ENCODE measurements at places on chromosomes 13 and 19. TPM values are rescaled to one million over a fixed set of nuclear protein-coding genes. Genes with fewer than 3 reads are reported as not detected.

DNA sequence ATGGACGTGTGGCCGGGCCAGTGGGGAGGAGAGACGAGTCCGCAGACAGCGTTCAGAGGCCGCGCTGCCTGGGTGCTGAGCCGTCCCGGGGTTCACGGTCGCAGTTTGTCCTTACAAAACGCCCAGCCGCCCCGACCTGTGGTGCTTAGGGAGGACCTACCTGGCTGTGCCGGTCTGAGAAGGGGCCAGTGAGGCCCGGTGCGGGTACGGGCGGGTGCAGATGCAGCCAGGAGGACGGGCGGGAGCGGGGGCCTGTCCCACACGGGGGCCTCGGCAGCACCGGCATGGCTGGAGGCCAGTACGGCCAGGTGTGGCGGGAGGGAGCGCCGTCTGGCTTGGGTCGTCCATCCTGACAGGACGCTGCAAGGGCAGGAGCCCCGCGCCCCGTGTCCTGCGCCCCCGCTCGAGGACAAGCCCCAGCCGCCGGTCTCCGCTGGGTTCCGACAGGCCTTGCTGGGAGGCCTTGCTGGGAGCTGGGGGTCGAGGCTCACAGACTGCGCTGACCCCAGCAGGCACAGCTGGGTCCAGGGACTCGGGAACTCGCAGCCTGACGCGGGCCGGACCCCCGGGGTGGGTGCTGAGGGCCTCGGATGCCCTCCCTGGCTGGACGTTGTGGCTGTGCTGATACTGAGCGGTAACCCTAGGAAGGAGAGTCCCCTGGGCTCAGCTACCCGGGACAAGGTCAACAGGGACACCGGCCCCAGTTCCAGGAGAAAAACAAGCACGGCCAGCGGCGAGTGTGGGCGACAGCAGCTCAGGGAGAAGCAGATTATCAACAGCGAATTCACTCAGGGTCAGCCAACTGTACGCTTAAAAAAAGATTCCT, 5.3 kb upstream of the PROZ start:
- DNase-seq, result peak; percentile 67

- DNase-seq, result no peak
These were observed 11.4 kb downstream of the ZNF254 start for GRCh38 chr19:24098359-24098758.

GRCh38 chr19:16040642-16041041, 35.7 kb upstream of the TPM4 start:
- no peak for DNase-seq

- DNase-seq, result no peak
These were observed 435 bp upstream of the OBI1 start for GRCh38 chr13:78659450-78659730.

- DNase-seq, result no peak
These were observed 4.4 kb upstream of the ELL start for GRCh38 chr19:18526316-18526715.

- no peak for DNase-seq
These were observed 102.0 kb downstream of the CACNA1A start for GRCh38 chr19:13404236-13404635.

DNA sequence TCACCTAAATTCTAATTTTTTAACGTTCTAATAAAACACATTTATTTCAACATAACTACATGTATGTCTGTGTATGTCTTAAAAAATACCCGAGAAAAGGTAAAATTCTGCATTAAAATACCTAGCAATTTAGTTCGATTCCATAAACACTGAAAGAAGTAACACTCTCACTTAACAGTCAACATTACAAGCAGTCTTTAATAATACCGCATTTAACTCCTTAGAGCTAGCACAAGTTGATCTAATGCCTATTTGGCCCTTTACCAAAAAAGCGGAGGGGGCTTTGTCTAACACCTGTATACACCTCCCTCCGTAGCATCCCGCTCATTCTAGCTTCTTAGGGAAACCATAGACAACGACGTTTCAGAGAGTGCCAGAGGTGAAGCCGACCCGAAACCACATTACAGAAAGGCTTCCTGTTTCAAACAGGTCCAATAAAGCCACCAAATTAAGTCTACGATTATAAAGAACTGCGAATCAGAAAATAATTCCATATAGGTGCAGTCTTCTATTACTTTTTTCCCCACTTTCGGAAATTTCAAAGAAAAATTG, 1.2 kb downstream of the SPART start:
- DNase-seq, result peak; percentile 46

GRCh38 chr13:33763021-33763420, 54.9 kb upstream of the RFC3 start:
- DNase-seq, result no peak

- DNase-seq, result peak; percentile 26
These were observed 32.5 kb downstream of the MCF2L start for GRCh38 chr13:113001241-113002140.

DNA sequence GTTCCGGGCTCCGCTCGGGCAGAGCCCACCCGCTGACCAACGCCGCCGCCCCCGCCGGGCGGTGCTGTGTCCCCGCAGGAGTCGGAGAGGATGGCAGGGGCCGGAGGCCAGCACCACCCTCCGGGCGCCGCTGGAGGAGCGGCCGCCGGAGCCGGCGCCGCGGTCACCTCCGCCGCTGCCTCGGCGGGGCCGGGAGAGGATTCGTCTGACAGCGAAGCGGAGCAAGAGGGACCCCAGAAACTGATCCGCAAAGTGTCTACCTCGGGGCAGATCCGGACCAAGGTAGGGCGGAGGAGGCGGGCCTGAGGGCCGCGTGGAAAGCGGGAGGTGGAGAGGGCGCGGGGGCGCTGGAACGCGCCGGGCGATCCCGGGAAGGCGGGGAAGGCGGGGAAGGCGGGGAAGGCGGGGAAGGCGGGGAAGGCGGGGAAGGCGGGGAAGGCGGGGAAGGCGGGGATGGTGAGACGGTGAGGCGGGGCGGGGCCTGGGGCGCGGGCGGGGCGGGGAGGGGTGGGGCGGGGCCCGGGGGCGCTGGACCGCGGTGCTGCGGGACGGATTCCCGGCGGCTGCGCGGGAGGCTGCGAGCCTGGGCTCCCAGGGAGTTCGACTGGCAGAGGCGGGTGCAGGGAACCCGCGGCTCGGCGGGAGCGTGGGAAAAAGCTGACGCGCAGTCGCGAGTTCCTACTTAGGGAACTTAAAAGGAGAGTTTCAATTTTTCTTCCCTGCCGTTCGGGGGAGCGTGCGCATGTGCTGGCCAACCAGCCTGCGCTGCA, 421 bp downstream of the DGKH start:
- peak; percentile 85 for DNase-seq

DNA sequence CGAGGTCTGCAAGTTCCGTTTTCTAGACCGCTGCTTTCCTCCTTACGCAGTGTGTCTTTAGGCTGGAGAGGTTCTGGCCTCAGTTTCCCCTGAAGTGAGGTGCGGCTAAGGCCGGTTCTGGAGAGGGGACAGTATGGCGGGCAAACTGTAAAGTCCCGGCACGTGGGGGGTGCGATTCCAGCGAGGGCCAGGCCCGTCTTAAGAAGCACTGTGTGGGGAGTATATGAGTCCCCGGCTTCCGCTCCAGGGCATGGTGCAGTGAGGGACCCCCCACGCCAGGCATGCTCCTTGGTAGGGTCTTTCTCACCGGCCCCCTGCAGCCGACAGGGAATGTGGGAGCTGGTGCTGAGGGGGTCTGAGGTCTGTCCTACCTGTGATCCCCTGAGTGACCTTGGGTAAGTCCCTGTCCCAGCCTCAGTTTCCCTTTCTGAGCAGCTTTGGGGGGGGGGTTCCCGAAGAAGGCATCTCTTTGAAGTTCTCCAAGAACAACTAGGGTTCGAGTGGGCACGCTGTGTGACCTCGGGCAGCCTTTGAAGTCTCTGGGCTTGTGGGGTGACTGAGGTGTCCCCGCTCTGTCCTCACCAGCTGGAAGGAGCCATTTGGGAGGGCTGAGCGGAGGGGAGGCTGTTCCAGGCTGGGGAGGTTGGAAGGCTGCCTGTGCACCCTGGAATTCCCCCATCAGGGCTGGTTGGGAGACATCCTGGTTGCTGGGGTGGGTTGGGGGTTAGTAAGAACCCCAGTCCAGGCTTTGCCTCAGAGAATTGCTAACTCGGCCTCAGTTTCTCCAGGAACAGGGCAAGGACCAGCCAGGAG, 1.5 kb downstream of the NFIC start:
- no peak for DNase-seq

DNA sequence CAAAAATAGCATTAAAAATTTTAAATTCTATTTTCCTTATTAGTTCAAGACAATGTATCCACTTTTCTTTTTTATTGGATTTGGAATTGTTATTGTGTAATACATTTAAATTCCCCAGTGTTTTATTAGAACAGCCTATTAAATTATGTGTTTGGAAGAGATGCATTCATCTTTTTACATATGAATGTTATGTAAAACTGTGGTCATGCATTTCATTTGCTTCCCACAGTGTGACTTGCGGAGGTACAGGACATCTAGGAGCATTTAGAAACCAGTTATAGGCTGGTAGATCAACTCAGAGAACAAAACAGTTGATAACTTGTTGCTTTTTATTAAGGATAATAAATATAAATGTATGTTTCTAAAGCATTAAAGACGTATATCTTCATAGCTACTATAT, 335.5 kb upstream of the TMTC4 start:
- DNase-seq, result no peak

DNA sequence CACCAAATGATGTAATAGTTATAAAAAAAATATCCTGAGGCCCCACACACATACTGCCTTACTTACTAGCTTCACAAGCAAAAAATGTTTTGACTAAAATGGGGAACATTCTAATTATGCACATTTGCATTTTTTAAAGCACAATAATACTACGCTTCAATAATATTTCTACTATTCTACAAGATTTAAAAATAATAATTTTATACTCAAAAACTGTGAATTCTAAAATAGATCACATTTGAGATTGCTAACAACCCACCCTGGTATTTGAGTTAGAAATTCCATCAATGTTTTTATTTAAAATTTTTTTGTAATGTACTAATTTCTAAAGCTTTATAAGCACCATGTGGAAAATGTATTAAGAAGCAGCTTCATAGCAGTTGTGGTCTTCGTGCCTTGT, 24.2 kb downstream of the CCDC169 start:
- DNase-seq, result no peak

GRCh38 chr19:45578861-45579260, 5.7 kb downstream of the OPA3 start:
- DNase-seq, result peak; percentile 36

GRCh38 chr13:56102641-56103040, 1038.1 kb upstream of the PRR20A start:
- DNase-seq, result no peak

DNA sequence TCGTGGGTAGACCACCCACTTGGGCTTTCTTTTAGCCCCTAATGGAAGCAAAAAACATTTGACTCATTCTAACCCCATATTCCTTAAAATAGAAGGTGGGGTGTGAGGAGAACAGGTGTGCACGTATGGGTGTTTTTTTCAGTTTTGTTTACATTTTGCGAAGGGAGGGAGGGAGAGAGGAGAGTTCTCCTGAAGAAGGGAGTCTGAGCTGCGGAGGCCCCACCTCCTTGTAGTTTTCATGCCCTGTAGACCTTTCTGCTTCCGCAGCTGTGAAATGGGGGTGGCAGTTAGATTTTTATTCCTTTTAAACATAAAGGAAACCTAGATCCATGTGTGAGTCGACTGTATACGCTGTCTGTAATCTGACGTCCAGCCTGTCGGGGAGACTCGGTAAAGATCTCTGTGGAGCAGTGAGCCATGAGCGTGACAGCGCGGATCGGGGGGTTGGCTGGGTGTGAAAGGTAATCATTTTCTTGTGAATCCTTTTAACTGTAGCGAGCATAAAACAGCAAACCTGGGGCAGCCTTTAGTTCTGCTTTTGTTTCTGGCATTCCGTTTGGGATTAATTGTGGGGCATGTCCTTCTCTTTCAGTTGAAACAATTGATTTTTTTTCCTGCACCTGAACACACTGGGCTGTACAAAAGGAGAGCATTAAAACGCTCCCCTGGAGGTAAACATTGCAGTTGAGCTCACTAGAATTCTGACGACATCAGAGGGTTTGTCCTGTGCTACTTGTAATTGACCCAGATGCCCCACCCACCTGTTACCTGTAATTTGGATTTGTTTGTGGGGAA, 2.3 kb downstream of the UPF1 start:
- DNase-seq, result no peak

DNA sequence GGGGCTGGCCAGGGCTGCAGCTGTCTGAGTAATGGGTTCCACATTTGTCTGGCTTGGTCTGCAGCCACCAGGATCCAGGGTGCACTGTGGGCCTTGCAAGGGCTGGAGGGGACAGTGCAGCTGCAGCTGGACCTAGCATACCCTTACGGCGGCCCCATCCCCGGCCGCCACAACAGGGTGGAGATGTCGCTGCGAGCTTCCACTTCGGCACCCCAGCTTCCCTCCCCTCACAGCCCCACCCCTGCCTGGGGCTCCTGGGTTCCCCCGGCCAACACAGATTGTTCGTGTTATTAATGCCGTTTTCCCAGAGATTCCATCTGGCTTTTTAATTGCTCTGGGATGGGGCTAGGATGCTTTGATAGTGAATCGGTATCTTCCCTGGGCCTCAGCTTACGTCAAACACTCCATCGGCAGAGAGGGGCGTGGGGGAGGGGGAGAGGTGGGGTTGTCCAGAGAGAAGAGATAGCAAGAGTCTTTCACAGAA, 5.8 kb downstream of the CEBPA start:
- DNase-seq, result no peak

DNA sequence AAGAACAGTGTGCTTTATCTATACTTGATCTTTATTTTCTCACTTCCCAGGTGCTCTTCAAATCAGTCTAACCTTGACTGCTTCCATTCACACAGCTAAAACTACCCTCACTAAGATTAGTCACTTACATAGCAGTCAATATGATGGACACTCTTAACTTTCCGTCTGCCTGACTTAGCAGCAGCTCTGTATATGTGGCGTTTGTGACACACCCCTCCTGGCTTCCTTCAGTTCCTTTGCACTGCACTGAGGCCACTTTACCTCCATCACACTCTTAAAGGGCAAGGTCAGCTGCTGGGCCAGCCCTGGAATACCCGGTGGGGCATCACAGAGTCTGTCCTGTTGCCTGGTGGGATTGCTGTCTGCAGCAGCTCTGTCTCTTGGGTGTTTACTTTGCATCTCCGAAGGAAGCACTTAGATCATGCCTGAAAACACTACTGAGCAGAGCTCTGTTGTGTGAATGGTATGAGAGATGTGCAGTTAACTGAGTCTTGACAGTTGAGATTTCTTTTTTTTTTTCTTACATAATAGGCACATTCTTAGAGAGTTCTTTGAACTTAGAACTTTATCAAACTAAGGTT, 35.6 kb upstream of the IL17D start:
- DNase-seq, result no peak

DNA sequence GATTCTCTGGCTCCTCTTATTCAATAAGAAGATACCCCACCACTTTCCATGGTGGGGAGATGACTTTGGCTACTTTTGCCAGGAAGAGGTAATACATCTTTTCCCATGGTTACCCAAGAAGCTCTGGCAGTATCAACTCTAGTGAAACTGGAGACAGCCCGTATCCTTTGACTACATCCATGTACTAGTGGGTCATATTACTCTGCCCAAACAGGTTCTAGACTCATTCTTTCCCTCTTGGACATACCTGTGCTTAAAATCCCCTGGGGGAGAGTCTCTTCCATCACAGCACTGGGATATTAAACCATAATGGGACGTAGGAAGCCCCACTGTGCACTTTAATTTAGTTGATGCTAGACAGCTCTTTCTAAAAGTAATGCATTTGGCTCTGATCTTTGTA, 144.7 kb upstream of the KLF12 start:
- no peak for DNase-seq

ANKLE1 gene
- 3.1 TPM for total RNA-seq

FGF22 gene
- 1.8 TPM for total RNA-seq

ZNF729 gene
- total RNA-seq, result 6.2 TPM

TUBA3C gene
- 306 TPM for total RNA-seq

SHISA7 gene
- total RNA-seq, result 0.43 TPM

ZNF491 gene
- total RNA-seq, result 0.62 TPM

F10 gene
- total RNA-seq, result 33.7 TPM

FFAR2 gene
- not detected for total RNA-seq

ZSCAN1 gene
- 6.5 TPM for total RNA-seq

DYRK1B gene
- total RNA-seq, result 127 TPM

Measured in testis (tissue), 5 donors.